ENCODE measurements at places on chromosomes 11 and 22.

DNA sequence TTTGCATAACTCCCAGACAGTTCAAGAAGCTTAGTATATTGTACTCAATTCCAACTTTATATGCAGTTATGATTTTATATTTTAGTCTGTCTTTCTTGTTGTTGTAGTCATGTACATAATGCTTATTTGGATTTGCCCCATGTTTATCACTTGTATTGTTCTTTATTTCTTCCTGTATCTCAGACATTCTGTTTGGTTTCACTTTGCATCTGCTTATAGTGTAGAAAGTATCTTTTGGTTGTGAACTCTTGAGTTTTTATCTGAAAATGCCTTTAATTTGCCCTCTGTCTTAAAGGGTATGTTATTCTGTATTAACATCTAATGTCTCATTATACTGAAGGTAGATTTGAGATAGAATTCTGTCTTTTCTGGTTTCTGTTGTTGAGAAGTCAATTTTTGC lies 275.4 kb downstream of the DYNC2H1 start:
- DNase-seq, result no peak

DNA sequence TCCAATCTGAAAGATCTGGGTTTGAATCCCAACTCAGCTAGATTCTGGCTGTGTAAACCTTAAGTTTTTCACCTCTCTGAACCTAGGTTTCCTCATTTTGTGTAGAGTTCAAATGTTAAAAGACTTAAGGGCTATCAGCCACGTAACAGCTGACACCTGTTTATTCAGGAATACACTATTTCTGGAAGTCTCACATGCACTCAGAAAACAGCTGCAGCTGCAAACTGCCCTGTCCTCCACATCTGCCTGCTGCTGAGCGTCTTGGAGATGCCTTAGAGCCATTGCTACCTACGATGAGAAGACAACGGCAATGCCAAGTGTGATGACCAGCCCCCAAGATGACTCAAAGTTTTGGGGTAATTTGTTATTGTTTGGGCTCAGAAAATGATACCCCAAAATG lies 6.7 kb upstream of the TRIM44 start:
- no peak for DNase-seq

GRCh38 chr11:95443386-95443785 lies 212.4 kb upstream of the SESN3 start:
- DNase-seq, result no peak

- DNase-seq, result no peak
Observed at GRCh38 chr22:17781319-17782031, 7.2 kb upstream of the BID start.

Measured in stimulated activated CD4-positive, alpha-beta T cell treated with anti-CD3 and anti-CD28 coated beads, Interleukin-2, amount 100 ng/mL, for 48 hours (primary cell).